ENCODE measurements at places on chromosomes 2 and 18. TPM values are rescaled to one million over a fixed set of nuclear protein-coding genes. Genes with fewer than 3 reads are reported as not detected.
A peak's percentile ranks its signal among the peaks of the same experiment; 100 is the strongest.

TCF23 gene
- total RNA-seq, result not detected

CDH20 gene
- not detected for total RNA-seq

- DNase-seq, result no peak
- H3K36me3 ChIP-seq, result no peaks in the 10 kb centered on the region
- H3K4me1 ChIP-seq, result no peaks in the 10 kb centered on the region
- H3K4me3 ChIP-seq, result no peak overlapping the region
These were observed 61.4 kb upstream of the ZBTB7C start for GRCh38 chr18:48470484-48471180.

GRCh38 chr2:74824679-74825078 lies 9.2 kb upstream of the HK2 start:
- H3K4me1 ChIP-seq, result no peaks in the 10 kb centered on the region
- no peak for DNase-seq
- no peak overlapping the region for H3K27ac ChIP-seq
- no peaks in the 10 kb centered on the region for H3K36me3 ChIP-seq
- no peaks in the 10 kb centered on the region for H3K27me3 ChIP-seq

- no peak overlapping the region for H3K27ac ChIP-seq
- H3K36me3 ChIP-seq, result peaks cover 1% of the 10 kb centered on the region
- H3K4me1 ChIP-seq, result no peaks in the 10 kb centered on the region
- H3K27me3 ChIP-seq, result no peaks in the 10 kb centered on the region
- no peak for DNase-seq
These were observed 5.6 kb upstream of the BCL2 start for GRCh38 chr18:63325086-63325686.

- no peaks in the 10 kb centered on the region for H3K27me3 ChIP-seq
- no peaks in the 10 kb centered on the region for H3K4me1 ChIP-seq
- no peak overlapping the region for H3K4me3 ChIP-seq
- H3K27ac ChIP-seq, result no peak overlapping the region
These were observed 140.5 kb downstream of the UXS1 start for GRCh38 chr2:106053581-106053980.

- DNase-seq, result no peak
- no peaks in the 10 kb centered on the region for H3K4me1 ChIP-seq
- H3K27me3 ChIP-seq, result no peaks in the 10 kb centered on the region
- no peak overlapping the region for H3K4me3 ChIP-seq
- H3K36me3 ChIP-seq, result no peaks in the 10 kb centered on the region
These were observed 95.5 kb downstream of the KCTD18 start for GRCh38 chr2:200414367-200414766.

GRCh38 chr18:23102493-23103261 lies 32.6 kb upstream of the CABLES1 start:
- no peak for DNase-seq
- H3K36me3 ChIP-seq, result no peaks in the 10 kb centered on the region
- H3K27me3 ChIP-seq, result no peaks in the 10 kb centered on the region
- peaks cover 11% of the 10 kb centered on the region for H3K4me1 ChIP-seq
- no peak overlapping the region for H3K4me3 ChIP-seq
- H3K27ac ChIP-seq, result no peak overlapping the region

DNA sequence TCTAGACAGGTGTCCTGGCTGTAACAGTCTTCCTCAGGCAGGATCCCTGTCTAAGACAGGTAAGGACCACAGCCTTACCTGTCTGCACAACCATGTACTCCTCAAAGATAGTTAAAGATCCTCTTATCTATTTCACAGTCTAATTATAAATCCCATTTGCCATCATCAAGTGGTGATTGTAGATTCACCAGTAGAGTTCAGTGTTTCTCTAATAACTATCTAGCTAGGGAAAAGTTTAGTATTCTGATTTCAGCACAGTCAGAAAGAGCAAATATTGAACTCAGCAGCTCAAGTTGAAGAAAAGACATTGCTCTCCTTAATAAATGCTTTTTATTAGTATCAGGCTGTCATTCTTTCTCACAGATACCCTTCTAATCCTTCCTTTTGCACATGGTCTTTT lies 1305.5 kb upstream of the NXPH2 start:
- H3K4me1 ChIP-seq, result no peaks in the 10 kb centered on the region
- no peaks in the 10 kb centered on the region for H3K36me3 ChIP-seq
- no peak overlapping the region for H3K4me3 ChIP-seq

DNA sequence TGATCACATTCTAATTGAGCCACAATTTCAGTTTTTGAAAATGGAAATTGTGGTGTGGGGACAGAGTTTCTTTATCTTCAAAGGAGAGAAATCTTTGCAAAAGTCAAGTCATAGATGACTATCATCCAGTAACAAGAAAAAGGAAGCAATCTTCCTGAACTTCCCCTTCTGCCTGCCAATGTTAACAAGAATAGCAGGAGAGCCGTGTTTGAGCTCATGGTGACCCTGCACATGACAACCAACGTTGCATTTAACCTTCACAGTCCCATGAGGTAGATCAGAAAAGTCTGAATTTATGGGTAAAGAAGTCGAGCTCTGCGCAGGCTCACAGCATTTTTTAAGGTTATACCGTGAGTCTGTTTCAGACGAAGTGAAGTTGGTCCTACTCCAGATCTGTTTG lies 454.9 kb downstream of the LPIN1 start:
- no peak for DNase-seq
- H3K27ac ChIP-seq, result no peak overlapping the region
- H3K36me3 ChIP-seq, result no peaks in the 10 kb centered on the region
- no peaks in the 10 kb centered on the region for H3K27me3 ChIP-seq
- H3K4me1 ChIP-seq, result no peaks in the 10 kb centered on the region

DSG4 gene
- total RNA-seq, result not detected

GRCh38 chr2:16625759-16626158 lies 39.9 kb downstream of the CYRIA start:
- H3K27ac ChIP-seq, result peak overlapping the region; percentile 67
- H3K36me3 ChIP-seq, result peaks cover 3% of the 10 kb centered on the region
- no peak for DNase-seq
- no peak overlapping the region for H3K4me3 ChIP-seq
- no peaks in the 10 kb centered on the region for H3K4me1 ChIP-seq

DNA sequence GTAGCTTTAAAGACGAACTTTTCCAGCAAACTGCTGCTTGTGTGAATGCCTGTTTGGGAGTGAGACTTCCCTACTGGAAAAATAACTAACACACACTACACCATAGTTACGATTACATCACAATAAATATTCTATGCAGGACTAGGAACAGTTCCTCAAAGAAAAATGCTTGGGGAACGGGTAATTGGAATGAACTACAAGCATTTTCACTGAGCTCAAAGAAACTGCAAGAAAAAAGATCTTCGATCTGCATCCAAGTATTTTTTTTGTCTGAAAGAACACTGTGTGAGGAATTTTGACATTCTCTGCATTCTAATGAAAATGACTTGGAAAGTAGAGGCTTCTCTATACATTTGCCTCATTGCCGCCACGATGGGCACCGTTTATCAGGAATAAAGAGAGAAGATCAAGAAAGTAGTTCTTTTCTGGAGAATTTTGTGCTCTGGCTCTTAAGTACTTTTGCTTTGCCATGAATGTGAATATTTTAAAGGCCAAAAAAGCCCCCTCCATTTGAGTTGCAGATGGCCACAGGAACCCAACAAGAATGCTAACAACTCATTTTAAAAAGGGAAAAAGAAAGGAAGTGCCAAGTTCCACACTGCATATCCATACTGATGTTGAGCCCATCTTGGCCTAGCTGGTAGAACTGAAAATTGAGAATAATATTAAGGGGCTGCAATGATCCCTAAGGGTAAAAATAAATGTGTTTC lies 13.6 kb downstream of the LYPD1 start:
- no peak overlapping the region for H3K4me3 ChIP-seq
- no peaks in the 10 kb centered on the region for H3K36me3 ChIP-seq
- no peaks in the 10 kb centered on the region for H3K4me1 ChIP-seq
- no peaks in the 10 kb centered on the region for H3K27me3 ChIP-seq

DNA sequence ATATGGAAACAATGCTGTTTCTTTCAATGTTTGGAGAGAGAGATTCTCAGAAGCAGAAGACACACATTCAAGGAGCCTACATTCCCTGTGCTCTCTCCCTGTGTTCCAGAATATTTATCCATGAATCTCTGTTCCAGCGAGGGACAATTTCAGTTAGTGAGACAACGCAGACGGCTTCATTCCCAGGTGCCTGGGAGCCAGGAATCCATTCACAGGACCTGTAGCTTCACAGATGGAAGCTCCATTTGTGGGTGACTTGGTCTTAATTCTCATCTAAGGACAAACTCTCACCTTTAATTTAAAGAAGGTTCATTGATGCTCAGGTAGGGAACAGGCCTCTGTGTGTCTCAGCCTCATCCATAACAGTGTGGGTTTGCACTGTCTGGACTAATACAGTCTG lies 1156.6 kb downstream of the RPIA start:
- H3K4me3 ChIP-seq, result no peak overlapping the region
- peaks cover 5% of the 10 kb centered on the region for H3K27me3 ChIP-seq
- no peaks in the 10 kb centered on the region for H3K4me1 ChIP-seq
- H3K36me3 ChIP-seq, result no peaks in the 10 kb centered on the region

DNA sequence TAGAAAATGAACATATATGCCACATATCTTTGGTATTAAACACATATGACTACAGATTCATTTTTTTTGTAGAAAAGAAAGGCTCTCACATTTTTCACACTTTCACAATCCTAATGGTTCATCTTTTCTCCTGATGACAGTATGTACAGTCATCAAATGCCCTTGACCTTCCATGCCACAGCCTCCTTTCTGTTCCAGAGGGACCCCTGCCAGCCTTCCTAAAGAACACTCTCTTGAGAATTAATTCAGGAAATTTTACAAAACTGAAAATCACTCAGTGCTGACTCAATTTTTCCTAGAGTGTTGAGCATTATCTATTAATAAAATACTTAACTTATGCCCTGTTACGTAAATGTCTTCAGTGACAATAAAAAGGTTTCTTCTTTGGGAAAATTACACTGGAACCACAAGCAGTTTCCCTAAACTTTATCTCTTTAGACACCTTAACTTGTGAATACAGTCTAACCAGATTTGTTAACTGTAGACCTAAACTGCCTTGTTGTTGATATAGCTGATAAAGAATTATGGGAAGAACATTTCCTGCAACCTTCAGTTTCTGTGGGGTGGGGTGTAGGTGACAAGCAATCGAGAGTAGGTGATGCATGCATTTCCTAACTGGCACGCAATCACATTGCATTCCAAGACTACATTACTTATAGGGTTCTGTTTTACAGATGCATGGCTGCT lies 15.3 kb upstream of the ACOXL start:
- H3K27ac ChIP-seq, result no peak overlapping the region
- no peak overlapping the region for H3K4me3 ChIP-seq
- no peaks in the 10 kb centered on the region for H3K36me3 ChIP-seq
- no peaks in the 10 kb centered on the region for H3K27me3 ChIP-seq

- H3K36me3 ChIP-seq, result no peaks in the 10 kb centered on the region
- no peak overlapping the region for H3K27ac ChIP-seq
- no peaks in the 10 kb centered on the region for H3K27me3 ChIP-seq
- no peak for DNase-seq
- H3K4me3 ChIP-seq, result no peak overlapping the region
- peaks cover 8% of the 10 kb centered on the region for H3K4me1 ChIP-seq
These were observed 282.1 kb upstream of the TRIB2 start for GRCh38 chr2:12434630-12435098.

- H3K4me3 ChIP-seq, result no peak overlapping the region
- no peak for DNase-seq
- no peaks in the 10 kb centered on the region for H3K36me3 ChIP-seq
- H3K27ac ChIP-seq, result no peak overlapping the region
- H3K4me1 ChIP-seq, result no peaks in the 10 kb centered on the region
These were observed 172.2 kb upstream of the SETBP1 start for GRCh38 chr18:44508474-44508873.

- H3K4me1 ChIP-seq, result peaks cover 5% of the 10 kb centered on the region
- no peak overlapping the region for H3K27ac ChIP-seq
- no peaks in the 10 kb centered on the region for H3K36me3 ChIP-seq
- H3K27me3 ChIP-seq, result no peaks in the 10 kb centered on the region
- H3K4me3 ChIP-seq, result no peak overlapping the region
These were observed 15.1 kb downstream of the CCNT2 start for GRCh38 chr2:134933732-134934131.

- no peak overlapping the region for H3K27ac ChIP-seq
- H3K36me3 ChIP-seq, result peaks cover 59% of the 10 kb centered on the region
- H3K4me1 ChIP-seq, result peaks cover 5% of the 10 kb centered on the region
- no peak overlapping the region for H3K4me3 ChIP-seq
- H3K27me3 ChIP-seq, result no peaks in the 10 kb centered on the region
These were observed 23.6 kb downstream of the FZD5 start for GRCh38 chr2:207746131-207746530.

DNA sequence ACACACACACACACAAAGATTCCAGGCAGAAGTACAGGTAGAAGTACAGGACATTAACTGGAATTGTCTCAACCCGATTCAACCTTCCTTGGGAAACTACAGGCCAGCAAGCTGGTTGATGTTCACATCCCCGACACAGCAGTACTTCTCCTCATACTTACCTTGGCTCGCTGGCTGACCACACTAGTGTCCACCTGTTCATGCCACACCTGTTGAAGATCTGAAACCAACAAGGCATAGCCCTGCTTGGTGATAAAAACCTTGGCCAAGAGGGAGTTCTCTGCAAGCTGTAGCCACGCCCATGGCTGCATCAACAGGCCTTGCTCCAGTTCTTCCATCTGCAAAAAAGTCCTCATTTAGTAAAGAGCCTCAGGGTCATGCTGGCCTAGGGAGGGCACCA lies 2.6 kb downstream of the NHEJ1 start:
- no peak overlapping the region for H3K27ac ChIP-seq
- no peaks in the 10 kb centered on the region for H3K36me3 ChIP-seq
- DNase-seq, result no peak

LYPD1 gene
- total RNA-seq, result 2.1 TPM

LHCGR gene
- total RNA-seq, result 10.5 TPM

DNA sequence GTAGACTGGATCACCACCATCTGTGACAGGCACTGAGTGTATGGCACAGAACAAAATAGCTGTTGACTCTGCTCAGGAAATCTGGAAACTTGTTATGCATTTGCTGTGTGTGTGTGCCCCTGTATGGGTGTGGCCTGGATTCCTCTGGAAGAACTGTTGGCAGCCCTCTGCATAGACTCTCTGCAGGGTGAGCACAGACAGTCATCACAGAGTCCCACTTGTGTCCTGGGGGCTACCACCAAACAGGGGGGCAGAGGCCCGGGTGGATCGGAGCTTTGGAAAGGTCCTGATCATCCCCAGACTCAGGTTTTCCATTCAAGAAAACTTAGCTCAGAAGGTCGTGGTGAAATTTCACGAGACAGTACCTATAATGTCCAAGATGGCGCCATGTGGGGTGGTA lies 258.6 kb downstream of the SOX11 start:
- no peak overlapping the region for H3K27ac ChIP-seq
- no peak for DNase-seq
- H3K4me1 ChIP-seq, result no peaks in the 10 kb centered on the region
- no peaks in the 10 kb centered on the region for H3K27me3 ChIP-seq

DNA sequence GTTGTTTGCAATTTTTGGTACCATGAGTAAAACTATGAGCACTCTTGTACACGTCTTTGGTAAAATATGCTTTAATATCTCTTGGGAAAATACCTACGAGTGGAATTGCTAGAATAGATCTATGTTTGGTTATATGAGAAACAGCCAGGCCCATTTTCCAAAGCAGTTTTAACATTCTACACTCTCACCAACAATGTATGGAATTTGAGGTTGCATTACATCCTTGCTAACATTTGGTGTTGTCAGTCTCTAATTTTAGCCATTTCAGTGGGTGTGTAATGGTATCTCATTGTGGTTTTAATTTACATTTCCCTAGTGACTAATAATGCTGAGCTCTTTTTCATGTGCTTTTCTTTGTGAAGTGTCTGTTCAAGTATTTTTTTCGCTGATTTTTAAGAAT lies 118.9 kb upstream of the TCF4 start:
- H3K4me3 ChIP-seq, result no peak overlapping the region
- no peaks in the 10 kb centered on the region for H3K27me3 ChIP-seq
- no peaks in the 10 kb centered on the region for H3K36me3 ChIP-seq
- DNase-seq, result no peak

Measured in tibial nerve (tissue), 4 donors.